A549 treated with DMSO at 1 μM for 4 hours (cell line): ENCODE measurements at places on chromosomes 4 and X. TPM values are rescaled to one million over a fixed set of nuclear protein-coding genes. Genes with fewer than 3 reads are reported as not detected.

MSX1 gene
- 7.5 to 12.4 TPM (median 11.0 TPM) in 5 replicates for total RNA-seq

OGT gene
- total RNA-seq = 27.4 to 46.5 TPM (median 43.5 TPM) in 5 replicates

RAB33A gene
- total RNA-seq = 0.21 to 0.57 TPM (median 0.25 TPM) in 4 of 5 replicates, not detected in the other

APLN gene
- 0.78 to 0.99 TPM (median 0.83 TPM) in 5 replicates for total RNA-seq

NUP54 gene
- total RNA-seq = 28.7 to 43.7 TPM (median 30.7 TPM) in 5 replicates

HS3ST1 gene
- total RNA-seq = 0.30 to 0.64 TPM (median 0.49 TPM) in 5 replicates

PDE6B gene
- total RNA-seq = not detected in 5 replicates

RAB40AL gene
- total RNA-seq = 0.13 to 0.21 TPM (median 0.15 TPM) in 3 of 5 replicates, not detected in the others

BTK gene
- 0.14 to 0.26 TPM (median 0.18 TPM) in 4 of 5 replicates, not detected in the other for total RNA-seq

MTTP gene
- total RNA-seq = 0.07 TPM in 1 of 5 replicates, not detected in the others

ANXA10 gene
- total RNA-seq = 3.6 to 4.8 TPM (median 3.9 TPM) in 5 replicates

TMEM187 gene
- 5.3 to 8.3 TPM (median 6.9 TPM) in 5 replicates for total RNA-seq

PCYT1B gene
- total RNA-seq = 0.05 TPM in 1 of 5 replicates, not detected in the others

TMEM154 gene
- total RNA-seq = 0.02 to 0.18 TPM (median 0.06 TPM) in 5 replicates

SATL1 gene
- not detected in 5 replicates for total RNA-seq

CNKSR2 gene
- 2.4 to 3.7 TPM (median 3.1 TPM) in 5 replicates for total RNA-seq

DIPK2B gene
- 0.05 TPM in 1 of 5 replicates, not detected in the others for total RNA-seq

TMEM164 gene
- 40.7 to 47.6 TPM (median 46.0 TPM) in 5 replicates for total RNA-seq

ZNF630 gene
- 0.31 to 0.47 TPM (median 0.34 TPM) in 5 replicates for total RNA-seq

PRPS1 gene
- total RNA-seq = 100 to 115 TPM (median 105 TPM) in 5 replicates

MAPK10 gene
- total RNA-seq = 0.34 to 0.68 TPM (median 0.45 TPM) in 5 replicates

KANTR gene
- 1.1 to 1.8 TPM (median 1.6 TPM) in 5 replicates for total RNA-seq

CLCN3 gene
- total RNA-seq = 16.6 to 22.3 TPM (median 19.5 TPM) in 5 replicates

RADX gene
- 0.03 to 0.07 TPM (median 0.05 TPM) in 4 of 5 replicates, not detected in the other for total RNA-seq
